ENCODE measurements at places on chromosomes 2 and 18. TPM values are rescaled to one million over a fixed set of nuclear protein-coding genes. Genes with fewer than 3 reads are reported as not detected.
A peak's percentile ranks its signal among the peaks of the same experiment; 100 is the strongest.

GRCh38 chr2:198776616-198777406 is 680.9 kb downstream of the SATB2 start:
- H3K27me3 ChIP-seq: no peaks in the 10 kb centered on the region
- DNase-seq: no peak
- no peak overlapping the region for H3K4me3 ChIP-seq
- no peaks in the 10 kb centered on the region for H3K4me1 ChIP-seq
- H3K27ac ChIP-seq: no peak overlapping the region

GRCh38 chr2:28904802-28905457 is 10.5 kb downstream of the WDR43 start:
- no peak overlapping the region for H3K4me3 ChIP-seq
- 0 out of 2 replicates have a peak overlapping the region, but pooled peaks have one; percentile 1 for H3K27ac ChIP-seq

GRCh38 chr2:135664623-135665068 is 77.0 kb upstream of the UBXN4 start:
- H3K36me3 ChIP-seq: 0 out of 2 replicates have a peak, but pooled peaks cover 5% of the 10 kb centered on the region
- no peaks in the 10 kb centered on the region for H3K4me1 ChIP-seq
- DNase-seq: no peak

Gene PDIA6
- 127 TPM for total RNA-seq

Gene FZD7
- 30.9 TPM for total RNA-seq

All from PC-9 (cell line).